ENCODE measurements at places on chromosomes 2 and 18.

GRCh38 chr18:47883771-47884413, 46.6 kb downstream of the SMAD2 start:
- no peak for DNase-seq

DNA sequence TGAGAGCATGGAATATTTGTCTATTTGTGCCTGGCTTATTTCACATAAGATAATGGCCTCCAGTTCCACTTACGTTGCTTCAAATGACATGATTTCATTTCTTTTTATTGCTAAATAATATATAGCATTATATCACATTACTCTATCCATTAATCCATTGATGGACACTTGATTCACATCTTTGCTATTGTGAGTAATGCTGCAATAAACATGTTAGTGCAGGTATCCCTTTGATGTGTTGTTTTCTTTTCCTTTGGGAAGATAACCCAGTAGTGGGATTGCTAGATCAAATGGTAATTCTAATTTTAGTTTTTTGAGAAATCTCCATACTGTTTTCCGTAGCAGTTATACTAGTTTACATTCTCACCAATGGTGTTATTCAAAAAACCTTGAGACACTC, 1343.3 kb upstream of the TMEFF2 start:
- DNase-seq, result no peak

- no peak for DNase-seq
Measured at GRCh38 chr2:120300385-120300784, 45.6 kb upstream of the INHBB start.

DNA sequence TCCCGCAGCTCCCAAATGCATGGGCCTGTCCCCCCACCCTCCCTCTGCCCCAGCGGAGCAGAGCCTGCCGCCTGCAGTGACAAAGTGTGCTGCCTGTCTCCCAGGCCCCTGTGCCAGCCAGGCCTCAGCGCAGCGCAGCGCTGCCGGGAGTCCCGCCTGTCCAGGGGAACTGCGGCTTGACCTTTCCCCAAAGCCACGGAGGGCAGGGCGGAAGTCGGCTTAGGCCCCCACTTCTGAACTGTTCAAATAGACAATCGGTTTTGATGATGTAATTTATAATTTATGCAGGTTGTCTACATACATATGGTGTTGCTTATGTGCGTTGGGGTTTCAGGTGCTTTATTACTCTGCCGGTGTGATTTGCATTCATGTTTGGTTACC, 7.1 kb downstream of the GBX2 start:
- DNase-seq, result no peak

DNA sequence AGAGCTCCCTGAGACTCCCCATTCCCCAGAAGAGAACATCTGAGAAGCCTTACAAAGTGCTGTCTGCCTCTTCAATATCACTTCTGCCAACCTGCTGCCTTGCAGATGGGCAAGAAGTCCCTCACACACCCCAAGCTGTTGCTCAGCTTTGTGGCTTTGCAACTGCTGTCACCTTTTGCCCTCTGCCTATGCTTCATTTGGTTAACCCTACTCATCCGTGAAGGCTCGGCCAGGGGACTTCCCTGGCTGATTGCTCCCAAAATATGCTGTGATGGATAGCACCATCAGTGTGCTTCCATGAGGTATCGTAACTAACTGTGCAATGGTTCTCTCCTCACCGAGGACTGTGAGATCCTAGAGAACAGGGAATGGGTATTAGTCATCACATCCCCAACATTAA, 88.9 kb upstream of the CYP1B1 start:
- no peak for DNase-seq

DNA sequence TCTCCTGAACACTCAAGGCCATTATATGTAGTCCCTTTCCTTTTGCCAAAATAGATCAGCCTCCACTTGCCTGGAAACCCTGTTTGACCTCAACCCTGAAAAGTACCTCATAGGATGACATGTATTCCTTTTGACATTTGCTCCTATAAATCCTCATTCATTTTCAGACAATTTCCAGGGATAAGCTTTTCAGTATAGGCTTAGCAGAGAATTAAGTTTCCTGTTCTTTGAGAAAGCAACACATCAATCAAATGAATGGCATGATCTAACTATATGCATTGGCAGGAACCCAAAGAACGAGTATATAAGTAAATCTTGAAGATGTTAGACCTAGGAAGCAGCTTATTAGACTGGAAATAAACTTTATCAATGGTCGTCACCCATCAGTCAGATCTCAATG, 483.0 kb downstream of the CCDC85A start:
- no peak for DNase-seq

- DNase-seq, result no peak
Measured at GRCh38 chr2:123816203-123816602, 208.9 kb upstream of the CNTNAP5 start.

- no peak for DNase-seq
Measured at GRCh38 chr2:62423883-62424458, 82.0 kb downstream of the TMEM17 start.

GRCh38 chr18:21456428-21457178, 143.9 kb downstream of the ESCO1 start:
- DNase-seq, result no peak

DNA sequence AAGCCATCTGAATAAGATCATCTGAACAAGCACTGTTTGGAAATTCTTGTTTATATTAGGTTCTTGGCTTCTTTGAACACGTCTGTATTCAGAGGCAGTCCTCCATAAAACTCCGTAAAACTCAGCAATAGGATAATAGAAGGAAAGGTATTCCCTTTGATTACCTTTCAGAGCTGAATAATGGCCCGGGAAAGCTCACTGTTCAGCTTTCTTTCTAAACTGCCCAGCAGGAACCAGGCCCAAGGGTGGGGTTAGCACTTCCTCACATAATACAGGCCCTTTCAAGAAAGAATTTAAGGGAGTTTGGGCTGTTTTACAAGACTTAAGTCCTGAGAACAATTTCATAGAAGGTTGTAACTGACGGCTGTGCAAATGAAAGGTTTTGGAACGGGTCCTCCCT, 72.2 kb upstream of the PHLPP1 start:
- DNase-seq, result no peak

- no peak for DNase-seq
Measured at GRCh38 chr2:18976168-18976961, 382.1 kb downstream of the OSR1 start.

- no peak for DNase-seq
Measured at GRCh38 chr2:68119504-68119903, 38.2 kb upstream of the PNO1 start.

GRCh38 chr2:60676706-60677330, 79.2 kb upstream of the PAPOLG start:
- DNase-seq, result no peak

DNA sequence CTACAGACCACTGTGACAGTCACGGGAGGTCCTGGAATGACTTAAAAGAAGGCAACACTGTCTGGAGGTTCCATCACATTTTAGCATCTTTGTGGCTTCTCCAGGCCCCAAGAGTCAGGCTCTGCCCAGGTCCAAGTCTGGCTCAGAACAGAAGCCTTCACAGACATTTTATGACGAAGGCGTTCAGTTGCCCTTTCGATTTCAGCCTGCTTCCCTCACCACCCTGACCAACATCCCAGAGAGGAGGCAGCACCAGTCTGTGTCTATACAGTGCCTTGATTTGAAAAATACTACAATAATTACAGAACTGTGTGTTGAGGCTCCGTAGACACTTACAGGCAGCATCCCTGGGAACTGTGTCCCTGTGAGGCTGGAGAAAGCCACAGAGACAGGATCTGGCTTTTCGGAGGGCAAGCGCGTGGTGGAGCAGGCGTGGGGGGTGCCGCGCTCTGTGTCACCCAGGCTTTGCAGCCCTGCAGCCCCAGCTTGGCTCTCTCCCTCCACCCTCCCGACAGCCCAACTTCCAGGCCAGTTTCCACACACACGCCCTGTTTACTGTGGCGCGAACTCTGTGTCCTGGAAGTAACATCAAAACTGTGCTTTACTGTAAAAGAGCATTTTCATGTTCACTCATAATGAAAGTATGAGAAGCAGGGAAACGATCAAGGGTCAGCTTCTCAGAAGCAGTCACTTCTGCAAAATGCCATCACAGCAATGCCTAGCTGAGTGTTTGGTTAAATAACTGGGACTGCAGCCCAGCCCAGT, 153.5 kb upstream of the ALKAL2 start:
- DNase-seq, result no peak

DNA sequence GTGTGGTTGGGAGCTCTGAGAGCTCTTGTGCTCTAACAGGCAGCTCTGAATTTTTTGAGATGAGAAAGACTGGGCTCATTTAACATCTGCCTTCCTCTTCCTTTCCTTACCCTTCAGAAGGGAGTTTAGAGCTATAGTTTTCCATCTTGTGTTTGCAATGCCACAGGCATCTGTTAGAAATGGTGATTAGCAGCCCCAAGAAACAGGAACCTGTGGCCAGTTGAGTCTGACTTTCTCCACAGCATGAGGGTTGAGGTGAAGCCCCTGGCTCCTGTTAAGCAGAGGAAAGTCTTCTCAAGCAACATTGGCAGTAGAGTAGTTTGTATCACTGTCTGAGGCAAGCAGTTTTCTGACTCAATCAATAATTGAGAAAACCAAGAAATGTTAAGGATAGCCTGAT, 577.4 kb downstream of the ZEB2 start:
- DNase-seq, result no peak

DNA sequence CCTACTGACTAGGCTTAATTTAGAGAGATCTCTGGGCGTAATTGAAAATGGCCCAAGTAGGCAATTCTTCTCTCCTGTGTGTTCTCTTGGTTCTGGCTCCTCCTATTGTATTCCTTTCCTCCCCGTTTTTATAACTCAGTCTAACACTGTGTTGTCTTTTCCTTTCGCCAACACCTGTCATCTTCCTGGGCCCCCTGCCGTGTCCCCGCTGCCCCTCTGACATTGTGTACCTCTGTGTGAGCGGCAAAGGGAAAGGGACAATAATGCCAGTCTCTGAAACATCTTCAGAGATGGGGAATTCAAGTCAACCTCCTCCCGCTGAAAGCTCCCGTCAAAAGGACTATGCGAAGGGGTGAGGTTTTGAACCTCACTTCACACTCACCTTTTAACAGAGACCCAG, 210.9 kb downstream of the GBX2 start:
- DNase-seq, result no peak

- no peak for DNase-seq
Measured at GRCh38 chr2:143842836-143843235, 677.1 kb downstream of the ZEB2 start.

DNA sequence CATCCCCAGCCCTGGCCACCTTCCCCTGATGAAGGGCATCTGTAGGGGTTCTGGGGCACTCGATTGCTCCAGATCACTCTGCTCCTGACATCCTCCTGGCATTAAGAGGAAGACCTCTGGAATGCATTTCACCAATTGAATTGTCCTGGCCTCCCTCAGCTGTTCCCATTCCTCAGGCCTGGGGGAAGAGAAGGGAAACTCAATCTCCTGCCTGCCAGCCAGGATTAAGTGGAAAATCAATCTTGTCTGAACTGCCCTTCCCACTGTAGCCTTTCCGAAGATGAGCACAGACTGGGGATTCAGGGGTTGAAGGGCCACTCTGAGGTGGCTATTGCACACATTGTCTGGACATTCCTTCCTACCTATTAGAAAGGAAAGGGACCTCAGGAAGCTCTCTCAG, 99.8 kb downstream of the ALK start:
- DNase-seq, result no peak

- no peak for DNase-seq
Measured at GRCh38 chr18:26133652-26134051, at the start of gene PSMA8. Gene PSMA8 (plus strand): TSS chr18:26133869. CDS start chr18:26133966, 97 bp downstream.

DNA sequence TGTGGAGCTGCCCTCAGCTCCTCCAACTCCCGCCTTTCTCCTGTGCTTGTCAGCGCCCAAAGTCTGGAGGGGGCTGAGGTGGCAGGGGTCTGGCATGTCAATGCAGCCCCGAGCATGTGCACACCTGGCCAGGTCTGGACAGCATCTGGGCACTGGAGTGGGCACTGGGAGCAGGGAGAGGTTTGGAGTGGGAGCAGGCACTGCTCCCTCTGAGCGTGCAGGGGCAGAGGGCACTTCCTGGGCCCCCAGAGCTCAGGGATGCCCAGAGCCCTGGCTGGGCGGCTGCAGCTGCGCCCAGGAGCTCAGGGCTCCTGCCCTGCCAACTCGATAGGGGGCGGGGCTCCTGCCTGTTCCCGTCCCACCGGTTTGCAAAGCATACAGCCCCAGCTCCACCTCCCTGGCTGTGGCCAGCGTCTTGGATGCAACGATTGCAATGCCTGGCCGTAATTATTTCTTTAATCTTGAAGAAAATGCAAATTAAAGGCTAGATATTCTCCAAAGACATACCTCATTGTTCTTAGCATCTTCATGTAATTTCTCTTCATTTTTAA, 57.4 kb upstream of the LDAH start:
- DNase-seq, result no peak

DNA sequence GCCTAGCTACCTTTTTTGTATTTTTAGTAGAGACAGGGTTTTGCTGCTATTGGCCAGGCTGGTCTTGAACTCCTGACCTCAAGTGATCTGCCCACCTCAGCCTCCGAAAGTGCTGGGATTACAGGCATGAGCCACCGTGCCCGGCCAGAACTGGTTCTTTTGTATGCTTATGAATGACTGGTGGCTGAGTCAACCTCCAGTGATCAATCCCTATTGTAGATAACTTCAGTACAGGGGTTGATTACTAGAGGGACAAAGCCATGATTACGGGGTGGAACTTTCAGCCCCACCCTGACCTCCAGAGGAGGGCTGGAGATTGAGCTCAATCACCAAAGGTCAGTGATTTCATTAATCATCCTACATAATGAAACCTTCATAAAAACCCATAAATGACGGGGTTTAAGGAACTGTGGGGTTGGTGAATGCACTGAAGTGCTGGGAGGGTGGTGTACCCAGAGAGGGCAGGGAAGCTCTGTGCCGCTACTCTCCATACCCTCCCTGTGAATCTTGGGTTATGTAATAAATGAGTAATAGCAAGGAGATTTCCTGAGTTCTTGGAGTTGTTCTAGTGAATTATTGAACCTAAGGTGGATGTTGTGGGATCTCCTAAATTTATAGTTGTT, 281.8 kb upstream of the CXCR4 start:
- no peak for DNase-seq

DNA sequence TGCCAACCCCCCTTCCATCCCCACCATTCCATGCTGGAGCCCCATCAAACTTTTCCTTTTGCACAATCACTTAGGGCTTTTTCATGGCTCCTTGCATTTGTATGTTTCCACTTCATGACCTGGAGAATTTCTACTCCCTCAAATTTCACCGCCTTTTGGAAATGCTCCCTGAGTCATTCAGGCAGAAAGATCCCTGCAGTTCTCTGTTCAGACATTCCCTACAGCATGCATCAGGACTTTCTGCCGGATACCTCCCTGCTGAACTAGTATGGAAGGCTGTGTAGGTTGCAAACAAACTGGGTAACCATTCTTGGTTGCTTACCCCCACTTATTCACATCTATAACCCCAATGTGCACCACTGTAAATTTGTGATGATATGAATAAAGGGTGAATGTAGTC, 389.6 kb upstream of the CELF4 start:
- DNase-seq, result no peak

DNA sequence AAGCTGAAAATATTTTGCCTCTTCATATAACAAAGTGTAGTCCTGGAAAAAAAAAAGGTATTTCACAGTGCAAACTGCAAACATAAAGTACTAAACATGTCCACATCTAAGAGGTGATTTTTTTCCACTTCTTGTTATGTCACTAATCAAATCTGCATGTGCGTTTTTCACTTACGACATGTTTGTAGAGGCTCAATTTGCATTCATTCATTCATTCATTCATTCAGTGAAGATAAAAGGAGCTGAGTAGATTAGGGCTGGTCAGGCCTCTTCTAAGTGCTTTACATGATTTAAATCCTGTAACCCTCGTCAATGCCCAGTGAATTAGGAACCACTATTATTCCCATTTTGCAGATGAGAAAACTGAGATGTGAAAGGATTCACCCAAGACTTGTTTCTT, 88.5 kb downstream of the KCTD1 start:
- DNase-seq, result no peak

- no peak for DNase-seq
Measured at GRCh38 chr2:208006833-208007232, 18.5 kb downstream of the PLEKHM3 start.

- no peak for DNase-seq
Measured at GRCh38 chr18:3649633-3650426, 199.9 kb downstream of the TGIF1 start.

Measured in cortex of kidney (tissue), 1 donor.